ENCODE measurements at places on chromosomes 4 and X.

DNA sequence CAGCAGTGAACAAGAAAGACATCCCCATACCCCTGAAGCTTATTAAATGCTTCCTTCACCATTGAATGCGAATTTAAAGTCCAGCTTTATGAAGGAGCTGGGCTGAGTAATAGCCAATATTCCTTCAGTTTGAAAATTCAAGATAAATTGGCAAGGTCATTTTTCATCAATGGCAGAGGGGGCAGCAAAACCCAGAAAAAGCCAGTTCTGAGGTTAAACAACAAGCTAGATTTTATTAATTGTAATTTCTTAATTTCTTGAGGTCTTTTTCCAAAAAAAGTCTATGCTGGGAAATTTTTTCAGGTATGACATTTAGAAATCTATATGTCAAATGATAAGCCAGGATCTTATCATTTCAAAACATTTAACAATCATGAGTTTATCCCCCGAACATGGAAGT lies 808.9 kb downstream of the RPA4 start:
- no peak for DNase-seq

GRCh38 chr4:22427675-22428074 lies 88.2 kb downstream of the ADGRA3 start:
- DNase-seq = no peak

GRCh38 chr4:163857903-163858302 lies 363.4 kb downstream of the TMA16 start:
- DNase-seq = no peak

DNA sequence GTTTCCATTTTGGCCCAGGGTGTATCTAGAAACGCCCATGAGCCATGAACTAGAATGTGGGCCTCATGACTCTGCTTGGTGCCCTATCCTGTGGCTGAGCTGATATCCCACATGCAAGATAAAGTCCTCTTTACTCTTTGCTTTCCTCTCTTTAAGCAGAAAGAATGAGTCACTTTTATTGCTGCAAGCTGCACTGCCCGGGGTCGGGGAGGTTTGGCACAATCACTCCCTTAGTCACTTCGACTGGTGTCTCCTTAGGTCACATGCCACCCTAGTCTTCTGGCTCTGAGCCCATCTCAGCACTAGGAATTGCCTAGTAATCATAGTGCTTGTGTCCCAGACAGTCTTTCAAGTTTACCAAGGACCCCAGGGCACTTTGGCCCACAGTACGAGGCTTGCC lies 75.1 kb upstream of the CXorf66 start:
- no peak for DNase-seq

- no peak for DNase-seq
These were observed 343.5 kb downstream of the RAPGEF2 start for GRCh38 chr4:159446266-159446976.

DNA sequence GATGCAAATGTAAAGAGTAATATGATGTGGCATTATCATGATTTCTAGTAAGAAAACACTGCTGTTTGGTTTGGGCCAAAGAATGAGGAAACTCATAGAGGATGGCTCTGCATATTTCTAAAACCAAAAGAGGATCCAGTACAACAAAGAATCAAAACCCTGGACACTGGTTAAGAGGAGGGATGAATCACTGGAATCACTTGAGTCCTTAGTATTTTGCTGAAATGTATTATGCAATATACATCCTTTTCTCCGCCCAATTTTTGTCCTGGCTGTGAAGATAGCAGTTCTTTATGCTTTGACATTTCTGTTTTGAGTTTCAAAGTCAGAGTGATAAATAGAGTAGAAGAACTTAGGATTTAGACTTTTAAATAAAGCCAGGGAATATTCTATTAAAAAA lies 345.9 kb downstream of the PACRGL start:
- DNase-seq = no peak

- DNase-seq = no peak
These were observed 124.5 kb downstream of the NPNT start for GRCh38 chr4:106019771-106020170.

Data from stimulated activated CD8-positive, alpha-beta memory T cell treated with anti-CD3 and anti-CD28 coated beads, Interleukin-15, amount 100 ng/mL, for 24 hours (primary cell).